ENCODE measurements at places on chromosomes 1 and 21.

- DNase-seq = no peak
Measured at GRCh38 chr1:201476670-201477344, 7.8 kb upstream of the PHLDA3 start.

- no peak for DNase-seq
Measured at GRCh38 chr1:6163191-6163972, 16.7 kb downstream of the CHD5 start.

- DNase-seq = no peak
Measured at GRCh38 chr1:157085421-157085820, 14.2 kb downstream of the ETV3L start.

DNA sequence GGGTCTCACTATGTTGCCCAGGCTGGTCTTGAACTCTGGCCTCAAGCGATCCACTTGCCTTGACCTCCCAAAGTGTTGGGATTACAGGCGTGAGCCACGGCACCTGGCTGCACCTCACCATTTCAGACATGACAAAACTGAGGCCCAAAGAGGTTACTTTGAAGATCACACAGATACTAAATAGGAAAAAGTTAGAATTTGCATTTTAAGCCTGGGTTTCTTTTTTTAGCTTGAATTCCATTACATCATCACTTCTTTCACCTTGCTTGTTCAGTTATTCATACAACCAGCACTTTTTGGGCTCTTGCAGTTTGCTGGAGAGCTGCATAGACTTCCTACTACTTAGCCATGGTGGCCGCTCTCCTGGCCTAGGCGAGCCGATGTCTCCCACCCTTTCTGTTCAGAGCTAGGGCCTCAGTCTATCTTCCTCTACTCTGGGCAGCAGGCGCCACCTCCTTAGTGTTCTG lies 16.3 kb upstream of the CD2 start:
- DNase-seq = no peak

- DNase-seq = no peak
Measured at GRCh38 chr1:67619080-67619479, 65.9 kb upstream of the GADD45A start.

- no peak for DNase-seq
Measured at GRCh38 chr1:223706077-223706973, 6.0 kb upstream of the CAPN2 start.

GRCh38 chr1:215780139-215780538 lies 213.0 kb downstream of the KCTD3 start:
- no peak for DNase-seq

DNA sequence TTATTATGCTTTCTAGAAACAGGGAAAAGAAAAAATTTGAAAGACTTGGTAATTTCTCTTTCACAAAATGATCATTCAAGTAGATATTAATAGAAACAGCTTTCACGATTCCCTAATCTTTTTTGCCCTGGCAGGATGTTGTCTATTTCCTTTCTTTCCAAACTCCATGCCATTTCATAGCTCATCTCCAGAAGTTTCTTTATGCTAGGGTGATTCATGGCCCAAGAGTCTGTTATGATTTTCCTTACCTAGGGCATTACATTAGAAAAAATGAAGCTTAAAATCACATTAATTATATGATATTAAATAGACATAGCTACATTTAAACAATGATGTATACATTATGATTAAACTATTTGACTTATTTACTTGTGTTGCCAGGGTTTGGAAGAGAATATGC lies 762.1 kb downstream of the LTN1 start:
- DNase-seq = no peak

DNA sequence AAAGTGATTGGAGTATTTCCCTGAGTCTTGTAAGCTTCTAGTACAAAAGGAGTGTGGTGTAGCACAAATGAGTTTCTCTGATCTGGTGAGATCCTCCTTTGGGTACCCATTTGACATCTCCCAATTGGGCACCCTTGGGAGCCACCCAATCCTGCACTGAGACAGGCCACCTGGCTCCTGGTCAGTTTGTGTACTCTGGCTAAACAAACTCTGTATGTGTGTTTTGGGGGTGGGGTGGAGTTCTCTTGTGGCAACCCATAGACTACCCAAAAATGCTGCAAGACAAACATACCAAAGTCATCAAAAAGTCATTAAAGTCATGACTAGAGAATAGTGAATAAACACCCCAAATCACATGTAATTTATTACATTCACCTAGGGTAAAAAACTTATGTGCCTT lies 8.4 kb upstream of the HIVEP3 start:
- no peak for DNase-seq

DNA sequence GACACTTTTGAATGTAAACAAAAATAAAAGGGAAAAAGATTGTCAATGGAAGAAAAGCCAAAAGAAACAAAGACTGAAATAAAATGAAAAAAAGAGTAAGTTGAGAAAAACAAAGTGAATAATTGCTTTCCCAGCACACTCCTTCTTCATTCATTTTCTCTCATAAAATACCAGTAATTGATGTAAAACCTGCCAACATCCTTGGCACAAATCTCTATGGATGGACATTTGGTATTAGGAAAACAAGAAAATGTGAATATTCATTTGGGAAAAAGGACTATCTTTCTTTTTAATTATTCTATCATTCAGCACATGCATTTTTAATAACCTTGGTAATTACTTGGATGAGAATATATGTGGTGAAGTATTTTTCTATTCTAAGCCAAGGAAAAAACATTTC lies 204.4 kb upstream of the TNR start:
- DNase-seq = no peak

- DNase-seq = no peak
Measured at GRCh38 chr1:37267111-37267835, 207.1 kb upstream of the ZC3H12A start.

GRCh38 chr1:56099766-56100265 lies 479.5 kb downstream of the PLPP3 start:
- no peak for DNase-seq

DNA sequence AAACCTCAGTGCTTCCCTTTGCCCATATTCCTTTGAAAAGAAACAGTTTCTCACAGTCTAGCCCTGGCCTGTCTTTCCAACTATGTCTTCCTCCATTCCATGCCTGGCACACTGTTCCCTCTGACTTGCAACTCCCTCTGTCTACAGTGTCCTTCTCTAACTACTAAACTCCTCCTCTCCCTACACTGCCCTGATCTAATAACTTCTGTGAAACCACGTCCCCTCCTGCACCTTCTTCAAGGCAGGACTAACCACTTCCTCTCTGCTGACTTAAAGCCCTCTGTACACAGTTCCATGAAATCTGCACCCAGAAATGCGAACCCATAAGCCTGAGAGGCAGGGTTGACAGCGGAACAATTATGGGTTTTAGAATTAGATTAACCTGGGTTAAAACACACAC lies 62.2 kb upstream of the ATP1B1 start:
- DNase-seq = no peak

DNA sequence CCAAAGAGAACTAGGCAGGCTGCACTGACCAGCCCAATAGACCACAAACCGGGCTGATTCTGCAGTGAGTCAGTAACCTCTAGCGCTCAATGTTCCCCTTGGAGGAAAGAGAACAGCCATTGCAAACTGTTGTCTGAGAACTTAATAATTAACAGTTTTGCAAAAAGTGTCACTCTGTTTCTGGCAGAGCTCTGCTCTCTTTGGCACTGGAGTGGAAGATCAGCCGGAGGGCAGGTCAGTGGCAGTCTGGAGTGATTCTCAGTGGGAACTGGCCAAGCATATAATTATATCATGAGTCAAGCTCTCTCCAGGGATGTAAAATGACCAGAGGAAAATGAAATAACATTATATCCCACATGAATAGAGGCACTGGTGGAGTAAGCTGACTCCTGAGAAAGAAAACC lies 238.3 kb downstream of the HLX start:
- no peak for DNase-seq

DNA sequence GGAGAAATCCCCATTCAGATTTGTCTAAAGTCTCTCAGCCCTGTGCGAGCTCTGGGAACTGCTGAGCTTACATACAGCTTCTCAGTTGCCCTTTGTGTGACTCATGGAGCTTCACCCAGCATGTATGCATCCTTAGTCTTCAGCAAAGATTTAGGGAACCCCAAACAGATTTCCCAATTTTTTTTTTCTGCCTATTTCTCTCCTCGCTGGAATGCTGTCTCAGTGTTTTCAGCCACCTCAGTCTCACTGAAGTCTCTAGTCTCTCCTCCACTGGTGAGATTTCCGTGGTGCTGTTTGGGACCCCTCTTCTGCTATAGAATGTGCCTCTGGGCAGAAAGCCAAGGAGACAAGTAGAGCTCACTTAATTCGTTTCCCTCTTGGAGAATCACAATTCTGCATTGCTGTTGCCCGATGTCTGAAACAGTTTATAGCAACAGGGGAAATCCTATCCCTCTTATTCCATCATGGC lies 28.1 kb upstream of the TXLNA start:
- DNase-seq = no peak

GRCh38 chr1:12477936-12478611 lies 139.9 kb downstream of the DHRS3 start:
- DNase-seq = no peak

DNA sequence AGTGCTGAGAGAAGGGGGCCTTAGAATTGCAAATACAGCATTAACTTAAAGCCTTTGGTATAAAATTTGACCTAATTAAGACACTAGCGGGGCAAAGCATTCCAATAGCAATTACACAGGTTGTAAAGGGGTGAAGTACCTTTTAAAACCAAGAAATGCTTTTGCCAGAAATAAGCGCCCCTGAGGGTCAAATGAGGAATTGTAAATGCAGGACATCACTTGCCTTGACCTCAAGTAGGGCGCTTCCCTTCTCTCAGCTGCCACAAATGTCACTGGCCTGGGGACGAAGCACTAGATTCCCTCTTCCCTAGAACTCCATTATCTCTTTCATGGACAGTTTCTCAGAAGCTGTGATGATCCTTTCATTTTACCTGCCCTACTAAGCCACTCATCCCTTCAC lies 48.3 kb downstream of the SEC16B start:
- DNase-seq = no peak

DNA sequence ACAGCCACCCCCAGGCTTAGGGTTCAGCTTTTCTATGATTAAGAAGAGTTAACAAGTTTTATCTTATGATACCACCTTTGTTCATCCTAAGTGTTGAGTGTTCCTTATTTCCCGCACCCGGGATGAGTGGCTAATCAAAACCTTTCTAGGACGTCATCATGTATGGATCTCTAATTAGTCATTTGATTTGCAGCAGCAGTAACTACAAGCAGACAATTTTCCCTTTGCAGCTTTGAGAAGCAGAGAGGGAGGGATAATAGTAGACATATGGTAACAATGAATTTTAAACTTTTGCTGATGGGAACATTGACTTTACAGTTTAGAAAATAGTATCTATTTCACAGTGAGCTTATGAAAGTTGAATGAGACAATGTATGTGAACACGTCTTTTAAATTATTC lies 30.8 kb upstream of the SLC35F3 start:
- no peak for DNase-seq

DNA sequence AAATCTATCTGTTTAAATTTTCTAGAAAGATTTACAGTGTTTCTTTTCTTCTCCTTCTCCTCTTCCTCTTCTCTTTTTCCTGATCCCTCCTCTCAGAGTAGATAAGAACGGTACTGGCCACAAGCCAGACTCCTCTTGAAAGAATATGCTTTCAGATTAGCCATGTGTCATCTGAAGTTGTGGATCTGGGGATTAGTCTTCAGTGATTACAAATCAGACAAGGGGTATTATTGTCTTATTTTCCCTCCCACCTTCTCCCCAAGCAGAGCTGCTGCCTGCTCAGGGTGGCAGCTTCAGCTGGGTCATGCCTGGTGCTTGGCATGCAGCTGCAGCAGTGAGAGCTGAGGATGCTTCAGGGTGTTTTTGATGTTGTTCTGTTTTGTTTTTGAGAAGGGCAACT lies 42.7 kb downstream of the SGIP1 start:
- no peak for DNase-seq

GRCh38 chr1:56363007-56363770 lies 216.2 kb downstream of the PLPP3 start:
- DNase-seq = no peak

DNA sequence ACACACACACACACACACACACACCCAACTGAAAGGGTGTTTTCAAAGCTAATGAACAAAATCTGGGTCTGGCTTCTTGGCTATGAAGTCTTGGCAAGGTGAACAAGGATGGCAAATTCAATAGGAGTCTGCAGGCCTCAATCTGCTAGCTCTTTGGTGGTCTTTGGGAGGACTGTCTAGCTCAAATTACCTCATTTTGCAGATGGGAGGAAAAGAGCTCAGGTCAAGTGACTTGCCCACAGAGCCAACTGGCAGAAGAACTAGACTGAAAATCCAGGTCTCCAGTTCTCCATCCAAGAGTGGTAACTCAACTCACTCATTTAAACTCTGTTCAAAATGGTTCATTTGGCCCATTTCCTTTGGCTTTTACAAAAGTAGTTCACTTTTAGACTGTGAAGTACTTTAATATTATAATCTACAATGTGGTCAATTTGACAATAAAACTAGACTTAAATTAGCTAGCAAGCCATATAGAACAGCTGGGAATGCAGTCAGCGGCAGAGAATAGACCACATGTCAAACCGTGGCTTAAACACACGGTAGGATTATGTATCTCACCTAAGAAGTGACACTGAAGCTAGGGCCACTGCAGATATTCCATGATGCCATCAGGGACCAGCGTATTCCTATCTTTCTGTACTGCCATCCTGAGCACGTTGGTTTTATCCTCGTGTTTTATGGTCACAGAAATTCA lies 112.9 kb downstream of the APP start:
- no peak for DNase-seq

DNA sequence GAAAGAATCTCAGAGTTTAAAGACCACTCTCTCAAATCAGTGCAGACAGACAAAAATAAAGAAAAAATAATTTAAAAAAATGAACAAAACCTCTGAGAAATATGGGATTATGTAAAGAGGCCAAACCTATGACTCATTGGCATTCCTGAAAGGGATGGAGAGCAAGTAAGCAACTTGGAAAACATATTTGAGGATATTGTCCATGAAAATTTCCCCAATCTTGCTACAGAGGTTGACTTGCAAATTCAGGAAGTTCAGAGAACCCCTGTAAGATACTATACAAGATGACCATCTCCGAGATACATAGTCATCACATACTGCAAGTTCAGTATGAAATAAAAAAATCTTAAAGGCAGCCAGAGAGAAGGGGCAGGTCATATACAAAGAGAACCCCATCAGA lies 43.7 kb upstream of the IVNS1ABP start:
- DNase-seq = no peak

- peak; percentile 51 for DNase-seq
Measured at GRCh38 chr21:33976082-33977016, 60.7 kb upstream of the ATP5PO start.

DNA sequence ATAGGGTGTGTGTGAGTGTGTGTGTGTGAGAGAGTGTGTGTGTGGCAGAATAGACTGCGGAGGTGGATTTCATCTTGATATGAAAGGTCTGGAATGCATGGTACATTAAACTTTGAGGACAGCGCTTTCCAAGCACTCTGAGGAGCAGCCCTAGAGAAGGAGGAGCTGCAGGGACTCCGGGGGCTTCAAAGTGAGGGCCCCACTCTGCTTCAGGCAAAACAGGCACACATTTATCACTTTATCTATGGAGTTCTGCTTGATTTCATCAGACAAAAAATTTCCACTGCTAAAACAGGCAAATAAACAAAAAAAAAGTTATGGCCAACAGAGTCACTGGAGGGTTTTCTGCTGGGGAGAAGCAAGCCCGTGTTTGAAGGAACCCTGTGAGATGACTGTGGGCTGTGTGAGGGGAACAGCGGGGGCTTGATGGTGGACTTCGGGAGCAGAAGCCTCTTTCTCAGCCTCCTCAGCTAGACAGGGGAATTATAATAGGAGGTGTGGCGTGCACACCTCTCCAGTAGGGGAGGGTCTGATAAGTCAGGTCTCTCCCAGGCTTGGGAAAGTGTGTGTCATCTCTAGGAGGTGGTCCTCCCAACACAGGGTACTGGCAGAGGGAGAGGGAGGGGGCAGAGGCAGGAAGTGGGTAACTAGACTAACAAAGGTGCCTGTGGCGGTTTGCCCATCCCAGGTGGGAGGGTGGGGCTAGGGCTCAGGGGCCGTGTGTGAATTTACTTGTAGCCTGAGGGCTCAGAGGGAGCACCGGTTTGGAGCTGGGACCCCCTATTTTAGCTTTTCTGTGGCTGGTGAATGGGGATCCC lies 18.3 kb upstream of the HDAC1 start:
- DNase-seq = peak; percentile 71

Data from stimulated activated CD4-positive, alpha-beta T cell treated with anti-CD3 and anti-CD28 coated beads, Interleukin-12 subunit alpha, Interleukin-12 subunit beta, amount 100 ng/mL, for 48 hours (primary cell).